Coronary artery (tissue), 2 donors: ENCODE measurements at places on chromosomes 12 and 14.

- DNase-seq = no peak
These were observed 410.1 kb upstream of the MGAT4C start for GRCh38 chr12:86666316-86666715.

GRCh38 chr12:100151769-100152168, 9.1 kb upstream of the BLTP3B start:
- DNase-seq = no peak

DNA sequence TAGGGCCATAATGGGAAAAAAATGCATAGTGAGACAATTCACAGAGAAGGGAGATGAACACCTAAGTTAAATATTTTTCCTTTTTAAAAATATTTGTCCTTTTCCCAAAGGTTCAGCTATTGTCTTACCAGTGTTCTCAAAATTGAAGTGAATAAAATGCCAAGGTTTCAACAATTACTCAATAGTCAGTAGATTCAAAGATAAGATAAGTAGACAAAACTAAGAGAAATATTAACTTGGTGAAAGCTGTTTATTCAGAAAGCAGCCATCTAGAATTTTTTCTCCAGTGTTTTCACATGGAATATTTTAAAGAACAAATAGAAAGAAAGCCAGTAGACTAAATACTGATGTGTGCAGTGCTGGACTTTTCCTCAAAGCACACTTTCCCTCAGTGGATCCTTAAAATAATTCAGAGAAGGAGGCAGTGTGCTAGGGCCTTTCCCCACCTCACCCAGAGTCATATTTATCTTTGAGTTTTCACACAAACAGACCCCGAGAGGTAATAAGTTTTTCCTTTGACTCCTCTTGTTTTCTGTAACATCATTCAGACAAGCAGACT, 144.5 kb upstream of the PLEKHG7 start:
- no peak for DNase-seq

GRCh38 chr12:90234472-90234871, 525.8 kb upstream of the ATP2B1 start:
- no peak for DNase-seq

- no peak for DNase-seq
These were observed 1133.3 kb downstream of the AACS start for GRCh38 chr12:126198516-126198915.

- DNase-seq = peak; percentile 76
These were observed 54.5 kb upstream of the HECTD1 start for GRCh38 chr14:31261859-31262731.

GRCh38 chr12:72214163-72214562, 58.0 kb upstream of the TRHDE start:
- DNase-seq = no peak

GRCh38 chr12:123712780-123713319, 697 bp downstream of the ATP6V0A2 start:
- DNase-seq = no peak

- DNase-seq = no peak
These were observed 16.6 kb upstream of the JDP2 start for GRCh38 chr14:75411214-75411540.

- no peak for DNase-seq
These were observed 114.8 kb downstream of the ALX1 start for GRCh38 chr12:85394809-85395208.

DNA sequence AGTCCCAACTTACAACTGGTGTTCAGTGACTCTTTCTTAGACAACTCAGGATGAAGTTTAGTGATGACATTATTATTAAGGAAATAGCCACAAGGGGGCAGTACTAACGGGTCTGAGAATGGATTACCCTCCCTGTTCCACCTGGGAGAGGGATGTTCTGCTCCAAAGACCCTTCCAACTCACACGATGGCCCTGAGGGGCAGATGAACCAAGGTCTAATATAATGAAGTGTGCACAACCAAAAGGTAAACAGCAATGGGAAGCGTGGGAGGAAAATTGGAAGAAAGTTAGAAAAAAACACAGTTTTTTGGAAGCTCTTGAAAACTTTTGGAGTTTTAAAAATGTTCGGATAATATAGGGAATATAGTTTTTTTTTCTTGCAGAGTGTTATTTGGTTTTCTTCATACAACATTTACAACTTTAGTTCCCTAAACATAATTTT, 24.0 kb downstream of the FGF6 start:
- DNase-seq = no peak

DNA sequence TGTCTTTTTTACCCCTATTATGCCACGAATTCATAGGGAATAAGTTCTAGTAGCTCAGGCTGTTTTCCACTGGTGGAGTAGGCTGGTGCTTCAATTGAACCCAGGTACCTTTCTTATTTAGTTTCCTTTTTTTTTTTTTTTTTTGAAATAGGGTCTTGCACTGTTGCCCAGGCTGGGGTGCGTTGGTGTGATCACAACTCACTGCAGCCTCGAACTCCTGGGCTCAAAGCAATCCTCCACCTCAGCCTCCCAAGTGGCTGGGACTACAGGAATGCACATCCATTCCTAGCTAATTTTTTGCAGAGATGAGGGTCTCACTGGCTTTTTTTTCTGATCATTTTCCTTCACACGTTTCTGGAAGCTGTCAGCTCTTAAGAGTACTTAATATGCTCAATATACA, 2.7 kb downstream of the CREBL2 start:
- DNase-seq = no peak
